ENCODE measurements at places on chromosomes 11 and 22.

- no peak for DNase-seq
Measured at GRCh38 chr11:73281796-73282660, 9.9 kb downstream of the P2RY6 start.

DNA sequence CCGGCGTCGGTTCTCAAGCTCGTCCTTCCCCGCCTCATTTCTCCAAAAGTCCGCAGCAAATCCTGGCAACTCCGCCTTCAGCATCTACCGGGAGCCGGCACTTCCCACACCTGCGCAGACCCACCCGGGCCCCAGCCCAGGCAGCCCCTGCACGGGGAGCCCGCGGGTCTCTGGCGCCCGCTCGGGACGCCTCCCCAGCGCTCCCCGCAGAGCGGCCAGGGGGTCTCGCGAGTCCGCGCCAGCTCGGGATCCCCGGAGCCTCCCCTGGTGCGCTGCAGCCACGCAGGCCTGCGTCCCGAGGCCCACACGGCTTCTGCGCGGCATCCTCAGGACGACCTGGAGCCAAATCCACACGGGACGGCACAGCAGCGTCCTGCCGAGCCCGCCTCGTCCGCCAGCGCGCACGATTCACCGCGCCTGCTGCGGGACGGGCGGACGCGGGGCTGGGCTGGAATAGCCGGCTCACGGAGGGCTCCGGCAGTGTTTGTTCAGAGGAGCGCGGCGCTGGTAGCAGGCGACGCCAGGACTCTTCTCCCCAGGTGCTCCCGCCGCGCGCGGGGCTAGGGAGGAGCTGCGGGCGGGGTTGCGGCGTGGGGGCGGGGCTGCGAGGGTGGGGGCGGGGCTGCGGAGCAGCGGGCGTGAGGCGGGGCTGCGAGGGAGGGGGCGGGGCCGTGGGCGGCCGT lies 816 bp upstream of the PHRF1 start:
- DNase-seq: no peak

DNA sequence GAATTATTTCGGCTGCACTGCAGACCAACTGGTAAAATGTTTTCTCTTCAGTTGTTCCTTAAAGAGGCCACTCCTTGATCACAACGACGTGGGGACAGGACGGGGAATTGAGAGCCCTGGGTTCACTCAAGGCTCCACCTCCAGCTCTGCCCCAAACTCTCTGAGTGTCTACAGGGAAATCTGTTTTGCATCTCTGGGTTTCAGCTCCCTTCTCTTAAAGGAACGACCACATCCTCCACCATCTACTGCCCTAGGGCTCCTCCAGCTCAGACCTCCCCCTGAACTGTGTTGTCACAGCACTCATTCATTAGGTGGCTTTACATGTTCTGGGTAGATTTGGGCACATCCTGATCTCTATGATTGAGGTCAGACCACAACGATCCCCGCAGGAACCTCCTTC lies 5.1 kb upstream of the PPFIA1 start:
- peak; percentile 64 for DNase-seq

GRCh38 chr11:32162351-32162750 lies 71.5 kb downstream of the RCN1 start:
- no peak for DNase-seq

DNA sequence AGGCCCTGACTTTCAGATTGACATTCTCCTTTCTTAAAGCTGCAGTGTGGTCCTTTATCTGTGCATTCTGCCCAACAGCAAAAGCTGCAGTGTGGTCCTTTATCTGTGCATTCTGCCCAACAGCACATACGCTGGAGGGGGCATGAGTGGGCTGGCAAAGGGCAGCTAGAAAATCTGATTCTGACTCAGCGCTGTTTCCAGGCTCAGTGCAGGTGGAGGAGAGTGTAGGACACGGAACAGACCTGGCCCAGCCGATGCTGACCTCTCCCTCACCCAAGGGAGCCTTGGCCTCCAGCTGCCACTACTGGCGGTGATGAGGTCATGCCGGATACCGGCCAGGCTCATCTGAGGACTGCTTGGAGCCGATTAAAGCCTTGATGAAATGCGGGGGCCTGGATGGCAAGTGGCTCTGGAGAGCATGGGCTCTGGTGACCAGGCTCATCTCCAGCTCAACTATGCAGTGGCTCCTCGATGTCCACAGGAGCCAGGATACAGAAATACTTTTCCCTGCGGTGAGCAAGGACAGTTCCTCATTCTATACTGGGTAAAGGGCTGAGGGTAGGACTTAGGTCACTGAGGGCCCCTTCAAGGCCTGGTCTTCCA lies 84.6 kb downstream of the CLPB start:
- DNase-seq: no peak

DNA sequence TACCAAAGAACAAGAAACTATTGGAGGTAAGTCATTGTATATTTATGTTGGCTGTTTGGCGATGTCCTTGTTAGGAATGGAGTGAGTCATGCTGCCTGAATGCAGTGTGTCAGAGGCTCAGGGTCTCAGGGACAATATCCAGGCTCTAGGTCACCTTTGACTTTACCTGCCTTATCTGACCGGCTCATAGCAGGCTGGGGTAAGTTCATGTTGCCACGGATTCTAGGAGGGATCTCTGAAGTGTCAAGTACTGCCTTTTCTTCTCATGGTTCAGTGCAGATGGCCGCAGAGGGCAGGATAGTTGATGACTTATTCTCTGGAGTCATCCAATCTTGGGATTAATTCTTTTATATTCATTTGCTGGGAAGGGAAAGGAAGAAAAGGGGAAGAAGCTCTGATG lies 53.2 kb downstream of the SPON1 start:
- DNase-seq: no peak

- no peak for DNase-seq
Measured at GRCh38 chr11:64814712-64815187, 4.4 kb upstream of the MEN1 start.

- no peak for DNase-seq
Measured at GRCh38 chr22:22228421-22228820, 16.2 kb upstream of the VPREB1 start.

DNA sequence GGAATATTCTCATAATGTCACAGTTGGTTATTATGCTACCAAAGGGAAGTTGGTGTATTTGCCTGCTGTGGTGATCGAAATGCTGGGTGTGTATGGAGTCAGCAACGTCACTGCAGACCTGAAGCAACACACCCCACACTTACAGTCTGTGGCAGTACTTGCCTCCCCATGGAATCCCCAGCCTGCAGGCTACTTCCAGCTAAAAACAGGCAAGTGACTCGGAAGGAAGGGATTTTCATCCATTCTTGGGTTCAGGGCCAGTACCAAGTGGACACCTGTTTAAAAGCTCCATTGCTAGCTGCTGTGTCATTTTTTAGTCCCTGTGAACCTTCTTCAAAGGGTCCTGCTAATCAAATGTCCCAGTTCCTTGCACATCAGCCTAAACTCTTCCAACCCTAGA lies 149.6 kb downstream of the C11orf91 start:
- no peak for DNase-seq

DNA sequence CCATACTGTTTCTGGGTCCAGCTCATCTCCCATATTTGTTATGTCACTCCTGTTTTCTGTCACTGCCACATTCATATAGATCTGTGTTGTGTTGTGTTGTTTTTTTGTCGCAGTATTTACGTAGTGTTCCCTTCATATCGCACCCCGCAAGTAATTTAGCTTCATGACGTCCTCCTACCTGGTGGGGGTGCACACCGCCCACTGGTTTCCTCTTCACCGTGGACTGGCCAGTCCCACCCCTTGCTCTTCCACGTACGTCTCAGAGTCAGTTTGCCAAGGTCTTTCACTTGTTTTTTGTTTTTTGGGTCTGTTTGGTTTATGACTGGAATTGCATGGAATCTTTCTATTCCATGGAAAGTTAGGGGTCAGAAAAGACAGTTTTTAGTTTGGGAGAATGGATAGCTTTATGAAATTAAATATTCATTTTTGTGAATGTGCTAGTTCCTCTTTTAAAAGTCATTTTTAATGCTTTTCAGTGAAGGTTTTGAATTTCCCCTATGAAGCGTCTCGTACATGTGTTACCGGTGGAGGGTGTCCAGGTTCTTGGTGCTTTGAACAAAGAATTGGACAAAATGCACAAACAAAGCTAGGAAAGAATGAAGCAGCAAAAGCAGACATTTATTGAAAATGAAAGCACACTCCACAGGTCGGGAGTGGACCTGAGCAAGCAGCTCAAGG lies 134.3 kb downstream of the TBC1D22A start:
- no peak for DNase-seq

DNA sequence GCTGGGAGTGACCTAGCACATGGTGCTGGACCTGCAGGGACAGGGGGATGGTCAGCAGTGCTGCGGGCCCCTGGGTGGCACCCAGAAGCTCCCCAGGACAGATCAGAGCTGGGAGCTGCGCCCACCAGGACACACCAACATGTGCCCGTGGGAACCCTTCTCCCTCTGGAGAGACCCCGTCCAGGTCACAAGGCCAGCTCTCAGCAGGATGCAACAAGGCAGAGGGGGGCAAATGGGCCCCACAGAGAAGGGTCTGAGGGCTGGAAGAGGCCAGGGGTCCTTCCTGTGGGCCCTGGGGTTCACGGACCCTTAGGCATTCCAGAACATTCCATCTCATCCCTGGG lies 6.2 kb downstream of the DUSP8 start:
- DNase-seq: no peak

DNA sequence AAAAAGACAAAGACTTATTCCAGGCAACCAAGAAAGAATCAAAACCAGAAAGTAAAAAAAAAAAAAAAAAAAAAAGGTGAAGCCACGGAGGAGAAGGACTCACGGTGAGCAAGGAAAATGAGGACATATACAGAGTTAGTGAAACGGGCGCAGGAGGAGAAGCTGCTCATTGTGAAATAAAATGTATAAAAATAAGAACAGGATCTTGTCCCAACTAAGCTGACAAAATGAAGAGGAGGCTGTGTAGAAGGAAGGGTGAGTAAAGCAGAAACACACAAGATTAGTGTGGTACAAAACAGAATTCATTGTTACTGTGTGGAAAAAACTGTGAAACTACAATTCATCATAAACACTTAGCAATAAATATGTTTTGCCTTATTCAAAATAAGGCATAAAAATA lies 7.6 kb downstream of the IL17REL start:
- DNase-seq: no peak

DNA sequence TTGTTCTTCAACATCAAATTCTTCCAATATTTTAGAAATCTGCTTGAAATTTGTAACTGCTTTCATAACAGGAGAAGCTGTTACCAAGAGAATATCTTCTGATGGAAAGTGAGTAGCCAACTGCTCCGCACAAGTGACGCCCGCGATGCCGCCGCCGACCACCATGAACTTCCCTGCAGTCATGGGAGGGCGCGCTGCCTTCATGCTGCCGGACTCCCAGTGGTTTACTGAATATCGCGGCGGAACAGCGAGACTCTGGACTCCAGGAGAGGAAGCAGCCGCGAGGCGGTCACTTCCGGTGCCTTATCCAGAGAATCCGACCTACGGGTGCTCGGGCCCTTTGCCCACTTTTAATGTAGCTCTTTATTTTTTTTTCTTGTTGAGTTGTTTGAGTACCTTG lies 190.6 kb downstream of the GUCY1A2 start:
- no peak for DNase-seq

DNA sequence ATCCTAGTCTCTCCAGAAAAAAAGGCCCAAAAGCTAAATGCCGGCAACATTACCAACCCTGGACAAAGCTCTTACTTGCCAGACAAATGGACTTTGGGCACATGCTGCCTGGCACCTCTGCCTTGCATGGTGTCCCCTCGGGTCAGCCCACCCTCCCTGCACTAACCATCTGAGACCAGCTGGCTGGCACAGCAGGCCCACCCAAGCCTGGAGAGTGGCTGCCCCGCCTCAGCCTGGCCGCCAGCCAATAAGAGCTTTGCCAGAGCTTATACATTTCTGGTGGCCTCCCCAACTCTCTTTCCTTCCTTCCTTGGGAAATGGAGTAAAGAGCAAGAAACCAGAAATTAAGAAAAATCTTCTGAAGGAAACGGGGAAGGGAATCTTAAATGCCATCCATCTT lies 24.5 kb downstream of the MCHR1 start:
- no peak for DNase-seq

DNA sequence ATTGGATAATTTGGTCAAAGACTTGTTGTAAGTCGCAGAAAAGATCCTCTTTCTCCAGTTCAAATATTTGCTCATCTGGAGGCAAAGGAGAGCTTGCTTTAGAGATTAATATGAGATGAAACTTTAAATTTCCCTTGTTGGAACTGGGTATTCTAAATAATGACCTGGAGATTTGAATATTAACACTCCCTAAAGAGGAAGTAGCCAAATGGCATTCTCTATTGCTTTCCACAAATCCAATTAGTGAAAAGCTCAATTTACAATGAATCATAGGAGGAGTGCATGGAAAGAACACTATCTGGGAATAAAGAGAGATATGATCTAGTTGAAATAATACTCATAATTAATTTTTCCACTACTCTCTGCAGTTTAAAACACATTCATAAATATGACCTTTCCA lies 641.6 kb upstream of the TENM4 start:
- no peak for DNase-seq

GRCh38 chr11:104813532-104813931 lies 84.7 kb downstream of the CASP12 start:
- DNase-seq: no peak

- no peak for DNase-seq
Measured at GRCh38 chr11:87463486-87464102, 425.9 kb downstream of the TMEM135 start.

GRCh38 chr11:132540581-132540980 lies 991.7 kb downstream of the OPCML start:
- DNase-seq: no peak

DNA sequence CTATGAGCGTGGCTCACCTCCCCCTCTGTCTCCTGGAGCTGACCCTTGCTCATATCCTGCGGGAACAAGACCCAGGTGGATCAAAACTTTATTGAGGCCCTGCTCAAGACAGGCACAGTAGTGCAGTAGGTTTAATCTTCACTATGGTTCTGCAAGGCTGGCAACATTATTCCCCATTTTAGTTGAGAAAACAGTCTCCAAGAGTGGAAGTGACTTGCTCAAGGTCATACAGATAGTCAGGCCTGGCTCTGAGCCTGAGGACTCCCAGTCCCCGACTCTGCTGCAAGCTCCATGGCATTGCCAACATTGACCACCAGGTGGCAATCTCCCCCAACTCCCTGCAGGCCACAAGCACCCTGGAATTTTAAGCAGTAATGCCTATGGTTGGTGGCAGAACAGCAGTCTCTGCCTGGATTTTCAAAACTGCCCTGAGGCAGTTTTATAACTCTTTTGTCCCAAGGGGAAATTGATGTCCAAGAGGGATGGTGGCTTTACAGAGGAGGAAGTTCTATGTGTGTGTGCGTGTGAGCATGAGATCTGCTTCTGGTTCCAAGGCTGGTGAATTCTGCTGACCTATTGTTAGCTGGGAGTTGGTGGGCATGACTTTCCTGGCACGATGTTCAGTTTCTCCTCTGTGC lies 34.1 kb downstream of the NEU3 start:
- peak; percentile 55 for DNase-seq

DNA sequence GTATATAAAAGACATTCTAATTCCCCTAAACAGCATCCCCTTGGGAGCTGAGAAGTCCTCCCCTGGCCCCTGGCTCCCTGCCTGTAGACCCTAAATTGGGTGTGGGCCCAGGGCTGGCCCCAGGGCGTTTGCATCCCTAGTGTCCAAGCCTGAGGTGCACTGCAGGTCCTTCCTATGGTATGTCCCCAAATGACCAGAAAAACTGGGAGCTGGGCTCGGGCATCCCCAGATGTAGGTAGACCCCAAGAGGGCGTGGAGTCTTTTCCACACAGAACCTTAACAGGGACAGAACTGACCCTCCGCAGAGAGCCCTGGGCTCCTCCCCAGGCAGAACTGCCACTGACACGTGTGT lies 782 bp upstream of the OSBPL5 start:
- no peak for DNase-seq

All from GM12891 (cell line).